Progenitor cell of endocrine pancreas (in vitro differentiated cells): ENCODE measurements at places on chromosomes 2 and 18. TPM values are rescaled to one million over a fixed set of nuclear protein-coding genes. Genes with fewer than 3 reads are reported as not detected.

- no peak for DNase-seq
These were observed 236.4 kb downstream of the ALPK2 start for GRCh38 chr18:58392324-58393000.

DNA sequence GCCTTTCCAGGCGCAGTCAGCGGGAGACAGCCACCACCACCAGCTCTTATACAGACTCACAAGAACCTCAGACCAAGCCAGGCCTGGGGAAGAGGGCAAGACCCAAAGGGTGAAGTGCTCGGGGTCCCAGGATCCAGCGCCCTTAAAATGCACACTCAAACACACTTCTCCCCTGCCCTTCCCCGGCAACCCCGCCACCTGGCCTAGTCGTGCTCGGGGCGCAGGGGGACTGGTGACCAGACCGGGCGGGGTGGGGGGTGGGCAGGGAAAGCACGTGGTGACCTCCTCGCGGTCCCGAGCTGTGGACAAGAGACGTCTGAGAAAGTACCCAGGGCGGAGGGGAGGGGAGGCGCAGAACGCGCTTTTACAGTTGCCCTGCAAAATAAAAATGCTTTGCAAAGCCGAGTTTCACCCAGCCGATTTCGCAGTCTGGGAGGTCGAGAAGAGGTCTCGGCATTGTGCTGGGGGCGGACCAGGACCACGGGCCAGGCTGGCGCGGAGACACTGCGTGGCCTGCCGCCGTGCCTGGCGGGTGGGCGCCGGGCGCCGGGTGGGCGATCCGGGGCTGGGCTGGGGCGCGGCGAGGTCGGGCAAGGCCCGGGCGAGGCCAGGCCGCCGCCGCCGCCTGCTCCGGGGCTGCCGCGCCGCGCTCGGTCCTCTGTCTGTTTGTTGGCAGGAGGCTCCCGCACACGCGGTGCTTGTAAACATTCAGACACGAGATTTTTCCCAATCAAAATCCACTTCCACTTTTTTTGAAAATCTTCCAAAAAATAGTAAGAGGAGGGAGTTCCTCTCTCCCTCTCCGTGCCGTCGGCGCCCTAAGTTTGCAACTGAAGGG is 2.0 kb downstream of the BCL11A start:
- DNase-seq, result no peak

CNTNAP5 gene
- 5.3 and 8.9 TPM in 2 replicates for total RNA-seq

TLX2 gene
- 0.33 TPM in 1 of 2 replicates, not detected in the other for total RNA-seq

ALK gene
- total RNA-seq, result 0.11 TPM in 1 of 2 replicates, not detected in the other
